GM20000 (cell line): ENCODE measurements at places on chromosomes 11 and 22.

DNA sequence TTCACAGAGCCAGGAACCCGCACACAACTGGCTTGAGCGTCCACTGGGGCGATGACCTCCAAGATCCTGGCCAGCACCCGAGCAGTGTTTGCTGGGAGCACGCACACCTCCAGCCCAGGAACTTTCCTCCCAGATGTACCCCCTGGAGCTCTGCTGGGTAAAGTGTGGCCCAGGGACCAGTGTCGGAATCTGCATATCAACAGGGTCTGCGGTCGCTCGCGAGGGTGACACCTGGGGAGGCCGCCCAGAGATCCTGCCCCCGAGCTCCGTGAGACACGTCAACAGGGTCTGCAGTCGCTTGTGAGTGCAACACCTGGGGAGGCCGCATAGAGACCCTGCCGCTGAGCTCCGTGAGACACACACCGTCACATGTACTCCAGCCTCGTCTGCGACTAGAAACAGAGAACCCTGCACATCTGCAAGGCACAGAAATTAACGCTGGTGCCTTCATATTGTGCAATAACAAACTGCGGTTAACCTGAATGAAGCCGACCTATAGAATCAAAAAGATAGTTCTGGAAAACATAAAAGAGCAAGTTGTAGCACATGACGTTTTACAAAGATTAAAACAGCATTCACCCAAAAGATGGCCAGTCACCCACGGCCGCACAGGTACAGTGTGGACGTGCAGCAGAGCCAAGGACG is 172.4 kb downstream of the BRD1 start:
- no peak for DNase-seq

DNA sequence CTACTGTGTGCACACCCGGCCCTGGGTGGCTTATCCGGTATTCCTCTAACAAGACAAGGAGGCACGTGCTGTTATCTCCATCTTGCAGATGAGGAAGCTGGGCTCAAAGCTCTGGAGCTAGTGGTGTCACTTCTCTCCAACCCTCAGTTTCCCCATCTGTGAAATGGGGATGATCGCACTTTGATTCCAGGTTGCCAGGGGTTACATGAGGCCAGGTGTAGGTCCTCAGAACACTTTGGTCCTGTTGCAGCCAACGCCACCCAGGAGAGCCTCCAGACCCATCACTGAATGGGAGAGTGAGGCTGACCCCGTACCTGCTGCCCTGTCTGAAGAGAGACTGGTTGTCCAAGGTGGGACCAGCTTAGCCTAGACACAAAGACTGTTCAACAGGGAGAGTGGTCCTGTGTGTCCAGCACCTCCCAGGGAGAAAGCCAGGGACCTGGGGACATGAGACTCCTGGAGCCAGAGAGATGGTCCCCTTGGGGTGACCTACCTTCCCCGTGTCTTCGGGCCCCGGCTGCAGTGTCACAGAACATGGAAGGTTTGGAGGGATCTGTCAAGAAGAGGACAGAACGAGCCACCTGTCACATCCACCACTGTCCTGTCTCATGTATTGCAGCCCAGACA is 41.0 kb downstream of the TPBGL start:
- no peak for DNase-seq

- DNase-seq = no peak
Observed at GRCh38 chr22:20615021-20615420, 107.6 kb downstream of the MED15 start.

GRCh38 chr11:116234989-116235568 is 537.7 kb downstream of the BUD13 start:
- DNase-seq = no peak

- DNase-seq = no peak
Observed at GRCh38 chr11:84799112-84799511, 828.0 kb downstream of the DLG2 start.

DNA sequence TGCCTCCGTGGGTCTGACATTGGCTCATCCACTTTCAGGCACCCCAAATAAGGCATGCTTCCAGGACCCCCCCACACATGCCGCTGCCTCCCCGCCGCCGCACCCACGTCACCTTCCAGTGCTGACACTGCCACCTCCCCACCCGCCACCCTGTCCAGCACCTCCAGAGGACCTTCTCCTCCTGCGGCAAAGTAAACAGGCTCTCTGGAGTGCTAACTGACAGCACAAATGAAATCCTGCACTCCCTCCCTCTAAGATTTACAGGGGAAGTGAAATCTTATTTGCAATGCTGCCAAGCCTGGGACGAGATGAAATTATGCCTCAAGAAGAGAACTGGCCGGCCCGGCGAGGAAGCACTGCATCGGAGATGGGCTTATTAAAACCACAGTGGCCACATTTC is 35.3 kb downstream of the MACROD1 start:
- DNase-seq = no peak
